ENCODE measurements at places on chromosomes 5 and 9.

DNA sequence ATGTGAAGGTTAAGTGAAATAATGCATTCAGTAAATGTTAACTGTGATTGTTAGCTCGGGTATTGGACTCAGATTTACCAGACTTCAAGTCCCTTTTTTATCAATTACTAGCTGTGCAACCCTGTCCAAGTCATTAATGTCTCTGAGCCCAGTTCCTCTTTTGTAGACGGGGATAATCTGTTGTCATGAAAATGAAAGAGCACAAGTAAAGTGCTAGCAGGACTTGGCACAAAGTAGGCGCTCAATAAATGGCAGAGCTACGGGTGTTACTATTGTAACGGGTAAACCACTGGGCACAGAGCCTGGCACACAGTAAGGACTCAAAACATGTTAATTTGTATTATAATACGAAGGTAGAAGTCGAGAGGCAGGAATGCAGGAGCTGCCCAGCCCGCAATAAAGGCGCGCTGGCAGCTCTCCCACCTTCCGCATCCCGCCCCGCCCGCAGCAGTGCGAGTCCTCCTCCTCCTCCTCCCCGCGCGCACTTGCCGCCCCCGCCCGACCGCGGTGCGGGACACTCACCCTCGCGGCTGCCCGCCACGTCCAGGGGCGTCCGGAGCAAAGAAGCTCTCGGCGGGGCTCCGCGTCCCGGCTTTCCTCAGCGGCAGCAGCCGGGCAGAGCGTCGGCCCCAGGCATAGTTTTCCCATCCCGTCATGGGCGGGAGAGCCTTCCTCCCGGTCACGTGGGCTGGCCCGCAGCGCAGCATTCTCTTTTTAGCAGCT, at the start of gene C1QTNF2:
Gene C1QTNF2 (minus strand): TSS at position 637 of the 723 bp plus-strand sequence. CDS start 15,615 bp downstream, outside the sequence.
- DNase-seq = peak; percentile 10

GRCh38 chr5:40428815-40429214, 250.9 kb upstream of the PTGER4 start:
- DNase-seq = no peak

DNA sequence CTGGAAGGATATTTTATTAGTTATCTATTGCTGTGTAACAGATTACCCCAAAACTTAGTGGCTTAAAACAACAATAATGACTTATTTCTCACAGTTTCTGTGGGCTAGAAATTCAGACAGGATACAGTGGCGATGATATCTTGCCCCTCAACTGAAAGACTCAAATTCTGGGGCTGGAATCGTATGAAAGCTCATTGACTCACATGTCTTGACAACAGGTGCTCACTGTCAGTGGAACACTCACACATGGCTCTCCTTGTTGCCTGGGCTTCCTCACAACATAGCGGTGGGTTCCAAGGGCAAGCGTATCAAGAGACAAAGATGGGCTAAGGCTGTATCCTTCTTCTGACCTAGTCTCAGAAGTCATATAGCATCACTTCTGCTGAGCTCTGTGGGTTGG, 3.7 kb upstream of the GNPDA1 start:
- peak; percentile 49 for DNase-seq

DNA sequence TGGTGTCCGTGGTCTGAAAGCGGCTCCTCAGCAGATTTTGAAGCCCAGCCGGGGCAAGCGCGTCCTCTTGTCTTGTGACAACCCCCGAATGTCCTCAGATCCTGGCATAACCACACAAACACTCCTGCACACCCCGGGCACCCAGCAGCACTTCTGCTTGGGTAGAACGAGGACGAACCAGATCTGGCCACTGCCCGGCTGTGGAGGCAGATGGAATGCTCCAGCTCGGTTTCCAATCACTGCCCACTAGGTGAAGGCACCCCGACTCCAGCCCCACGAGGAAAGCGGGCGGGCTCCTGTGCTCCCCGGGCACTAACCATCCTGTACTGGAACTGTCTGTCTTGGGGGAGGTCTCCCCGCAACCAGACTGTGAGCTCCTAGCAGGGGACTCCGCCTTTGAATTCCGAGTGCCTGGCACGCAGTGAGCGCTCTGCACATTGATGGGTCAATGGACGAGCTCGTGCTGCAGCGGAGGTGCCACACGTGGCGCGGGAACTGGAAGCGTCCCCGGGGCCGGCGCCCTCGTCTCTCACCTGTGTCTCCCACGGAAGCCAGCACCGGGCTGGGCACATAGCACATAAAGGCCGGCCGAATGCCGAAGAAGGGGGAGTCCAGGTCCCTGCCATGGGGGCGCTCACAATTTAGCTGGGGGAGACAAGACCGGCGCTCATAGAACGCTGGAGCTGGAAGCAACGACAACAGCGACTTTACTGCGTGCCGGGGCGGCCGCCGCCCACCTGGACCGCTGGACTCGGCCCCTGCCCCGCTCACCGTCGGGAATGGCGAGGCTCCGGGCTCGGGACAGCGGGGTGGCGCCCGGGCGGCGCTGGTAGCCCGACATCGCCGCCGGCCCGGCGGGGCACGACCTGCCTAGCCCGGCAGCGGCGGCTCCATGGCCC, 608 bp downstream of the ENTR1 start:
- peak; percentile 53 for DNase-seq

- no peak for DNase-seq
Observed at GRCh38 chr9:37311938-37312708, 110.4 kb upstream of the GRHPR start.

All from activated naive CD4-positive, alpha-beta T cell treated with Interleukin-2 at 50 U/mL for 16 hours (primary cell).